Left forelimb (tissue), 1 donor: ENCODE measurements at places on chromosomes 3 and 15.

DNA sequence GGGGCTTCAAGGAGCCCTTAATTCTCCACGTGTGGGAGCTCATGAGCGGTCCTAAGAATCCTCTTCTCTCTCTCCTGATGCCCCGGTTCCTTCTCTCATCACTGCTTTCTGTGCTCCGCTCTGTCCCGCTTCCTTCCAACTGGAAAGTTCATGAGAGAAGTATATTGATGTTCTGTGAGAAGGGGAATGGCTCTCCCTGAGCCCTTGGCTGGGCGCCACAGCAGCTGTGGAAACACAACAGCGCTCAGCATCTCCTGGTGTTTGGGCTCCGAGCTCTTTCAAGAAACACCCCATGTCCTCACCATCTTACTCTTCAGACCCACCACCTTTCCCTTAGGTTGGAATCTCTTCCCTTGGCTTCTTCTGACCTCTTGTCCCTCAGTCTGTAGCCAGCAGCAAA is 161.7 kb downstream of the VGLL4 start:
- peak; percentile 83 for DNase-seq

DNA sequence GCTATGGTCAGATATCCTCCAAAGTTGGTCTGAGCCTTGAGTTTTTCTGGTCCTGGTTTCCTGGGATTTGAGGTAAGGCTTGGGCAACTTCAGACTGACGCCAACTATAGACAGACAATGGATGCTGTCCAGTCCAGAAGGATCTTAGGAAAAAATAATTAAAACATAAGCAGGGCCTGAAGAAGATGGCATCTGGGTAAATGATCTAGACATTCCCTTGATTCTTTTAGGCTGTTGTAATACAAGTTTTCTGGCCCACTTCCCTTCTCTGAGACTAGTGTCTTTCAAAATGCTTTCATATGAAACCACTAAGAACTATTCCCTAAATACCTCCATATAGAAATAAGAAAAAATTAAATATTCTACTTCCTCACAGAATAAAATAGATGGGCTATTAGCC is 47.7 kb upstream of the PLXND1 start:
- no peak for DNase-seq

- DNase-seq, result no peak
These were observed 11.8 kb upstream of the BCL2L10 start for GRCh38 chr15:52124270-52124880.

- no peak for DNase-seq
These were observed 95.7 kb downstream of the PPM1L start for GRCh38 chr3:160851629-160852210.

GRCh38 chr3:68878962-68879361 is 53.4 kb downstream of the TAFA4 start:
- no peak for DNase-seq

GRCh38 chr3:148903941-148904340 is 38.8 kb downstream of the CPA3 start:
- no peak for DNase-seq

DNA sequence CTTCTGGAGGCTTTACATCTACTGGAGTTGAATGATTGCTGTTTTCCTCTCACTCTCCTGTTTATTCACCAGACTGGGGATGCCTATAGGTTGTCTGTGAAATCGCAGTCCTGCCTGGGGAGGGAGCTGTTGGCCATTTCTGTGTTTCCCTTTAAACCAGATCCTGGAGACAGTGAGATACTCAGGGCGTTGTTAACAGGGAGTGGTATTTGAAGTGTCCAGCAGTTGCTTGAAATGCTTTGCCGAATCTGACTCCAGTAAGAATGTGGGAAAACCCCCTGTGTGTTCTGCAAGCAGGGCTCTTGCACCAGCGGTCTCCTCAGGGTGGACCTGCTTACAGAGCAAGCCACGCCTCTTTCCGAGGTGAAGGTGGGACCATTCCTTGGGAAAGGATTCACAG is 4.3 kb upstream of the LRRK1 start:
- peak; percentile 18 for DNase-seq

- no peak for DNase-seq
These were observed 13.2 kb upstream of the THRB start for GRCh38 chr3:24507776-24508422.

DNA sequence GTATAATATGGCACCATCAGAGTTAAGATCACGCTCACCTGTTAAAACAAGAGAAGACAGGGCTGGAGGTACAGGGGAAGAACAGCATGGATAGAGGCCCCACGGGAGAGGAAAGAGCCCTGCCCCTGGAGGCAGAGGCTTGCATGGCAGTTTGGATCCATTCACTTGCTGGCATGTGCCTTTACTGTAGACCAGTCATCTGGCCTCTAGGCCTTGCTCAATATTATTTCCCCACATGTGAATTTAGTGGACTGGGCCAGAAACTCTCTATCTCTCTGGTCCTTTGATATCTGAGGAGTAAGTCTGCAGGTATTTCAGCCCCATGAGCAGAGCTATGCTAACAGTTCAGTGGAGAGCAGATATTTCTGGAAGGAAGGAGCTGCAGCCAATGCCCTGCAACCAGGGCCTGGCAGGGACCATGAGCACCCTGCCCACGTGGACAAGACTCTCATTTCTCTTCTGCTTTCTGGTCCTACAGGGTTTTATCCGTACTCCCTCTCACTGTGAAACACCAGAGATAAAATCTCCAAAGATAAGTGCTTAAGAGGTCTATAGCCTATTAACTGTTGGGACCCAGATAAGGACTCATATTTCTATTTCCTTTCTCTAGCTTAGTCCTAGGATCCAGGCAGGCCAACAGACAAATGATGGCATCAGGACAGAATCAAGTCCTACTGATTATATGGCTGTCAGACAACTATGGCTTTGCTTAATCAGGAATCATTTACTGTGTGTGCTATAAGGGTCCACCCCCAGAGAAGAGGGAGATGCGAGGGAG is 65.0 kb downstream of the CLDN11 start:
- DNase-seq, result no peak

DNA sequence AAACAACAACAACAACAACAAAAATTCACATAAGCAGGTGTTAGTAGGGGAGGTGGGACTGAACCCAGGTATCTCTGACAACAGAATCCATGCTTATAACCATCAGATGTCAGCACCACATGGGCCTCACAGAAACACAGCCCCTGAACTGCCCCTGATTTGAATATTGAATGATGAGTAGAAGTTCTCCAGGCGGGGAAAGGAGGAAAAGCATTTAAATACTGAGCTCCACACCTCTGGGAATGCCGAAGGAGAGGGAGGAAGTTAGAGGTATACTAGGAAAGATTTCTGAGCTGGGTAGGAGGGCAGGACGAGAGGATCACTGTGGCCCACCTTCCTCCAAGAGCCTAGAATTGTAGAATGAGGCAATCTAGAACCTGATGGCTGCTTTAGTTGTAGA is 31.9 kb upstream of the EIF4A2 start:
- DNase-seq, result no peak

DNA sequence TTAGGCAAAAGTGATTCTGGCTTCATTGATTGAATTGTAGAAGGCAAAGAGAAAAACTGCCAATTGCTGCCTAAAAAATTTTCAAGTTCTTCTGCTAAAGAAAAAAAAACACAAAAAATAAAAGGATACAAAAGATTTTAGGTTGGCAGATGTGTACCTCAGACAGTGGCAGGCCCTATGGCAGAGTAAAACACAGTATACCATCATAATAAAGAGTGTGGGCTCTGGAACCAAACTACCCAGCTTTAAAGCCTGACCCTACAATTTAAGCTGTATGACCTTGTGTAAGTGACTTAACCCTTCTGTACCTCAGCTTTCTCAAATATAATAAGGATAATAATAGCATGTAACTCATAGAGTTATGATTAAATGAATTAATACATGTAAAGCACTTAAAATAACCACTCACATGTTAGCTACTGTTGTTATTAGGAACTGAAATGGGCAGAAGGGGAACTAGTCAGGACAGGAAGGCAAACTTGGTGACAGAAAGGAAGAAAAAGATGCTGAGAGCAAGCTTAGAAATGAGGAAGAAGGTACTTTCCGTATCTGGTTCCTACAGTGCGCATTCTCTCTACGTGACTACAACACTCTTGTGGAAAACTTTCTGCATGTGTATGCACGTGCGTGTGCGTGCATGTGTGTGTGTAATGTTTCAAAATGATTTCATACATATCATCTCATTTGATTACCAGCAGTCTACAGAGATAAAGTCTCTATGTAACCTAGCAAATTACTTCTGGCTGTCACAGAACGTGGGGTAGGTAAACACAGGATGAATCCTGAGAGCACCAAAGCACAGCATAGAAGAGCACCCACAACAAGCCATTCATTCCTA is 13.6 kb upstream of the GATM start:
- no peak for DNase-seq

DNA sequence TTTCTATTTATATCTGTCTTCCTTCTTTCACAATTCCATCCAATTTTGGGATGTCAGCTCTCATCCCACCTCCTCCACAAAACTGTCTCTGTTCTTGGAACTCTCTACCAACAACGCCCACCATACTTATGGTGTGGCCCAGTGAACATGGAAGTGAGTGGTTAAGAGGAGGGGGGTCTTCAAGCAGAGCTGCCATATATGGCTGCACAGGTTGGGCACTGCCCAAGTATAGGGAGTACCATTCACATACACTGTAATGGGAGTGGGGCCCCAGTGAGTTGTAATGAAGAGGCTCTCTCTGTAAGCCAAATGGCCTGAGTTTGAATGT is 7.9 kb upstream of the CAMK1 start:
- DNase-seq, result no peak

DNA sequence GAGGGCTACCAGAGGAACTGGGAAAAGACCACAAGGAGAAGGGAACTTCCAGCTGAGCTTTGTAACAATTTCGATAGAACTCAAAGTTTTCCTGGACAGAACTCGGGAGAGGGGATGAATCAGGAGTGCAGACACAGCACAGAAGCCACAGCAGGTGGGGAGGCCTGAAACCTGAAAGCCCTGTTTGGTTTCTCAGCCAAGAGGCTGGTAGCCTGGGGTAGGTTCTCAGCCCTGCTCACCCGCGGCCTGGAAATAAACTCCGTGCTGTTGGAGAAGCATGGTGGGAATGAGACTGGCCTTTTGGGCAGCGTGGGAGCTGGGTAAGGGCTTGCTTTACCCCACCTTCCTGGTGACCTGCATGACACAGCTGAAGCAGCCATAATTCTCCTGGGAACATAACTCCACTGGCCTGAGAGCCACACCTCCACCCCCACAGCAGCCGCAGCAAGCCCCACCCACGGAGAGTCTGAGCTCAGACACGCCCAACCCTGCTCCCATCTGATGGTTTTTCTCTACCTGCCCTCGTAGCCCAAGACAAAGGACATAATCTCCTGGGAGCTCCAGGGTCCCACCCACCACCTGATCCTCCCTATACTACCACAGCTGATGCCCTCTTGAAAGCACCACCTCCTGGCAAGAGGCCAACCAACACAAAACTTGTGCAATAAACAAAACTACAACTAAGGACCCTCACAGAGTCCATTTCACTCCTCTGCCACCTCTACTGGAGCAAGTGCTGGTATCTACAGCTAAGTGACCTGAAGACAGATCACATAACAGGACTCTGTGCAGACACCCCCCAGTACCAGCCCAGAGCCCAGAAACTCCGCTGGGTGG is 52.5 kb upstream of the CHRM5 start:
- DNase-seq, result no peak

GRCh38 chr3:147191795-147192385 is 214.5 kb downstream of the ZIC4 start:
- no peak for DNase-seq

DNA sequence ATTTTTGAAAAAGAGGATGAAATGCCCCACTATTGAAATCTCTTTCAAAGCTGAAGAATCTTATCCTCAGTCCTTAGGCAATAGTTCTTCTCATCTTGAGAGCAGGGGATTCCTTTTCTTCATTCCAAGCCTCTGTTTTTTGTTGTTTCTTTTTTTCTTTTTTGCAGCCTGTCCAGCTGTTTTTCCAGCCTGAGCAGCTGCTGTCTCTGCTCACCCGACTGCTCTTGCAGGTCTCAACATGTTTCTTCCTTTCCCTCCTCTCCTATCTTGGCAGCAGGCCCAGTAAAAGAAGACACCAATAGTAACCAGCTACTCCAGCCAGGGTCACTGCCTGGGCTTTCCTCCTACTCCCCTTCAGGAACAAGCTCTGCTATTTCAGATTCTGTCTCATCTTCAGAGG is 23.8 kb downstream of the MEX3B start:
- DNase-seq, result no peak

GRCh38 chr15:65222891-65223290 is 11.6 kb upstream of the CILP start:
- DNase-seq, result no peak

DNA sequence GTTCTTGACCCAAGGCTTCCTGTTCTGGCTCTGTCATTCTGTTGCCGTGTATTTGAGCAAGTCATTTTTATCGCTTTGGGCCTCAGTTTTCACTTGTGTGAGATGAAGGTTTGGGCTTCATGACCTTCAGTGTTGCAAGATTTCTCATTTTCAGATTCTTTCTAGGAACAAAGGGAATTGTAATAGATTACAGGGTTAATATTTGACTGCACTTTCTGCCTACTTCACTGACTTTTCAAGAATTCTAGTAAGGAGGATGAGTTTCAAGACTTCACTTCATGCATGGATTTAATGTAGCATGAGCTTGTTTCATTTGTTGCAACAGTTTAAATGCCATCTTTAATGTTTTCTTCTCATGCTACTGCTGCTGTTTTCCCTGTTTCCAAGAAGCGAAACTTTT is 226.5 kb downstream of the NLGN1 start:
- DNase-seq, result no peak

- DNase-seq, result no peak
These were observed 103.2 kb upstream of the TJP1 start for GRCh38 chr15:29925227-29926082.

DNA sequence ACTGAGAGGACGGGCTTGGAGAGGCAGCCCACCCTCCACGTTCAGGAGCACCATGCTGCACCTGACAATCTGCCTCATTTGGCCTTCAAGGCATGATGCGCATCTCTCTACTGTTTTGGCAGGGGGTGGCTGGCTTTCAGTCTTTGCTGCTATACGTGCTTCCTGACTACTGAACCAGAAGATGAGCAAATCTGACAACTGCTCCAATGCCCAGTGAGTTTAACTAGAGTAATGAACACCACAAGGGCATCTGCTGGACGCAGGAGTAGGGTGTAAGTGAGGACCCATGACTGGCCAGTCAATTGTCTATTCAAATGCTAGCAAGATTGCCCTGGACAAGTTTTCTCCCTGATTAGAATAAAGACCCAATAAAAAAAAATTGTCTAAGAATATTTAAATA is 335.7 kb downstream of the MAGI1 start:
- DNase-seq, result no peak

DNA sequence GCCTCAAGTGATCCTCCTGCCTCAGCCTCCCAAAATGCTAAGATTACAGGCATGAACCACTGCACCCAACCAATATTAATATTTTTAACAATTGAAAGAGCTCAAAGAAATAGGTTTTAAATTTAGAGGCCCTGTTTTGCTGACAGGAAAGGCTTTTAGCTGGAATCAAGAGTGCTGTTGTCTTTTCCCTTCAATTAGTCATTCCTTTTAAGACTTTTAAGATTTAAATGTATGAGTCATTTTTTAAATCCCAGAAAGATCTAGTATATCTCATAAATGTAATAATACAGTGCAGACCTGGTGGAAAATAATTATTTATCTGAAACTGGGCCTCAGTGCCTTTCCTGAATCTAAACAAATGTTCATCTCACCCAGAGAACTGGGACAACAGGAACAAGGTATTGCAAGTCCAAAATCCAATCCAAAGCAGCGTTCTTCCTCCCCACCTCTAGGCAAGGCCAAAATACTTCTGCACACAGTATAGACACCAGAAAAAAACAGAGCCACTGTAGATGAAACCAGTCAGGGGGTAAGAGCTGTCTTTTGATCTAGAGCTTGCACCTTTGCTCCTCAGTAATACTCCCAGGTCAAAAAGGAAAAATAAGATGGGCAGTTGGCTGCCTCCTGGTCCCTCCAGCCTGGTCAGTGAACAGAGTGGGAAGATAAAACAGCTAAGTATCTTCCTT is 14.4 kb downstream of the AGTR1 start:
- DNase-seq, result no peak
